ENCODE measurements at places on chromosomes 5 and 9.
A peak's percentile ranks its signal among the peaks of the same experiment; 100 is the strongest.

- DNase-seq, result no peak
Observed at GRCh38 chr9:137421838-137422603, 941 bp downstream of the EXD3 start.

DNA sequence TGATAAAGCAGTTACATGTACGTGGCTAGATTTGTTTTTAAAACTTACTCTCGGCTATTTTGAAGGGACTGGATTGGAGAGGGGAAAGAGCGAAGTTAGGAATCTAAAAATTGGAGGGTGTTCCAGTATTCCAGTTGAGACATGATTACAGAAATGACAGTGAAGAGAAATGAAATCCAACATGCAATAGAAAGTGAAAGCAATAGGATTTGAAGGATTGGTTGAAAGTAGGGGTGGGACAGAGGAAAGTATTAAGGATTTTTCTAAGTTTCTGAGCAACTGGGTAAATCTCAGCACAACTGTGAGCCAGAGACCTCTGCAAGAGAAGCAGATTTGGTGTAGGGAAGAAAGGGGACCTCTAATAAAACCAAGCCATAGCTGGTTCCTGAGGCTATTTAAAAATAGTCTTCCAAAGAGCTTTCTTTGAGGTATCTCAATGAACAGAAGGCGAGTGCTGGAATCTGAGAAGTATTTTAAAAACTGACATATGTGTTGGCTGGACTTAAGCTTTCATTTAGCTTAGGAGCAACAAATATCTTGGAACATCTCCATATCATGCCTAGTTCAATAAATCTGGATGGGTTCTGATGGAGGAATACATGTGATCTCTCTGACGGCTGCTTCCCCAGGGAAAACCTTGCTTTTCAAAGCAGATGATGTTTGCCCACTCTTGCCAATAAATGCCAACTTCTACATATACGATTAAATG lies 110.4 kb upstream of the IFNK start:
- DNase-seq, result no peak

DNA sequence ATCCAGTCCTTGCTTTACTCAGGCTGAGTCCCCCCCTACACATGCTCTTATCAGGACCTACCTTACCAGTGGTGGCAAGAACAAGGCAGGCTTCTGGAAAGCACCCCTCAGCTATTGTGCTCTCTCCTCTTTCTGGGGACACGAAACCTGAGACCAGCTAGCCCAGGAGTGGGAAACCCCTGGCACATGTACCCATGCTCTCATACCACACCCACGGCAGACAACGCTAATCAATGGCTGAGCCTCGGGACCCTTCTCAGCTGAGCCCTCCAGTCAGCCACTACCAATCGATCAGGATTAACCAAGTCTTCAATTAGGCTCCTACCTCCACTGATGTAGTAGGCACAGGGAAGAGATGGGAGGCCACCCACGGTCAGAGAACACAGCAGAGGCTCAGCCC lies 65.1 kb downstream of the VAV2 start:
- no peak for DNase-seq

DNA sequence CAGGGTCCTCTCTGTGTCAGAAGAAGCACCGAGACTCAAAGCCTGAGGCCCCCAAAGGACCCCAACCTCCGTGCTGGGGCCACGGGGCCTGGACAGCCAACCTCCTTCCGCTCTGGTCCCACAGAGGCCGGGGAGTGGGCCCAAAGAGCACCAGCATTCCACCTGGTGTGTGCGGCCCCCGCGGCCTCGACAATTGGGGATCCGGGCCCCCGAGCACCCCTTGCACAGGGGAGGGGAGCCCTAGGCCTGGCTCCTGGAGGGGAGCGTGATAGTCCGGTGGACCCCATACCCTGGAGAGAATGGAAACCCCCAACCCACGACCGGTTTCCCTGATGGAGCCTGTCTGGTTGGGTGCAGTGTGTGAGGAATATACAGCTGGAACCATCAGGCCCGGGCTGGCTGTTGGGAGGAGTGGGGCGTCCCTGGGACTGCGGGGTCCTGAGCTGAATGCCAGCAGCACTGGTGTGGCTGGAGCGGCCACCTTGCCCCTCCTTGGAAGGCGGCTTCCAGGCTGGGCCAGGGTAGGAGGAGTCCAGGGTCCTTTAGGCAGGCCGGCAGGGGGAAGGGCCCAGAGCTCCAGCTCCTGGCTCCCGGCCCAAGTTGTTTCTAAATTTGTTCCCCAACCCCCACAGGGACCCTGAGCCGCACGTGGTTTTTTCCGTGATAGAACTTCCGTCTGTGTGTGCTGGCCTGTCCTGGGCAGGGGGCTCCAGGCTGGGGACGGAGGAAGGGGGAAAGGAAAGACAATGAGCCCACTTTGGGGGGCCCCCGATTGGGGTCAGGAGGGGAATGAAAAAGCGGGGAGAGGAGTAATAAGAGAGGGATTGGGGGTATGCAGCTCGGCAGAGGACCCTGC lies 825 bp upstream of the TOR4A start:
- peak; percentile 59 for DNase-seq

DNA sequence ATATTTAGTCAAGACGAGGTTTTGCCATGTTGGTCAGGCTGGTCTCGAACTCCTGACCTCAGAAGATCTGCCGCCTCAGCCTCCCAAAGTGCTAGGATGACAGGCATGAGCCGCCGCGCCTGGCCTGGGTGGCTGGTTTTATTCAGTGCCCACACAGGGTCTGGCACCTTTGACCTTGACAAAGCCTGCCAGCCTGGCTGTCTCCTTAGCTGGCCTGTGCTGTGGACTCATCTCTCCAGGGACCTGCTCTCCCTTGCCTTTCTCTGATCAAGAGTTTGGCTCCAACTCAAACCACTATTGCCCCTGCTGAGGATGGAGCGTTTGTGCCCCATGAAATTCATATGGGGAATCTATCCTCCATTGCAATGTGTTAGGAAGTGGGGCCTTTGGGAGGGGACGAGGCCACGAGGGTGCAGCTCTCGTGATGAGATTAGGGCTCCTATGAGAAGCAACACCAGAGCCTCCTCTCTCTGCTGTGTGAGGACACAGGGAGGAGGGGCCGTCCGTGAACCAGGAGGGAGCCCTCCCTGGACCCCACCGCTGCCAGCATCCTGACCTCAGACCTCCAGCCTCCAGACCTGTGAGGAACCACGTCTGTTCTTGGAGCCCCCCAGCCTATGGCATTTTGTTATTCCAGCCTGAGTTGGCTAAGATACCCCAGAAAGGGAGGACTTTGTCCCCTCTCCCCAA lies 45.0 kb downstream of the MRPL36 start:
- DNase-seq, result no peak

DNA sequence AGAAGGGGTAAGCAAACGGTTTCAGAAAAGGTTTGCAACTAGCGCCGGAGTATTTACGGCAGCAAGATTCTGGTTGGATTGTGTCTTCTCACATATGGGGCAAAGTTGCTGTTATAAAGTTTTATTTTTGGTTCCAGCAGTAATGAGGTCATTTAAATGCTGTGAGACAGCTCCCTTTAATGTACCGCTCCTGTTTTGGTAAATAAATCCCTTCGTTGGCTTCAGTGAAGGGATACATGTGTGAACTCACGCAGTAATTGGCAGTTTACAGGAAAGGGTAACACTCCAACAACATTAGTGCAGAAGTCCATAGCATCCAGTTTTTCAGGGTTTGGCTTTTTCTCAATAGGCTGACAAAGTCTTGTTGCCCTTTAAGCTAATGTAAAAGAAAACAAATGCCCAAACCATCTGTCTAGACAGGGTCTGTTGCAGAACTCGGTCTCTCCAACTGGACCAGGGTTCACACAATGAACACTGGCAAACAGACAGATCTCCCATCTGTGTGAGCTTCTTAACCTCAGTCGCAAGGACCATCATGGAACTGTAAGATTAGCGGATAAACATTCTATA lies 184.0 kb downstream of the GOLPH3 start:
- DNase-seq, result no peak

DNA sequence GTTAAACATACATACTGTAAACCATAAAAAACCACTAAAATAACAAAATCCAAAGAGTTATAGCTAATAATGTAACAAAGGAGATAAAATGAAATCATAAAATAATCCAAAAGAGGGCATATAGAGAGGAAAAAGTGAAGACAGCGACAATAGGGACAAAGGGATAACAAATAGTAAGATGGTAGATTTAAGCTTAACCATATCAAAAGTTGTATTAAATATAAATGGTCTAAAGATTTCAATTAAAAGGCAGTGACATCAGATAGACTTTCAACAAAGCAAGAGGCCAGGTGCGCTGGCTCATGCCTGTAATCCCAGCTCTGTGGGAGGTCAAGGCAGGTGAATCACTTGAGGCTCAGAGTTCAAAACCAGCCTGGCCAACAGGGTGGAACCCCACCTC lies 54.7 kb upstream of the SREK1 start:
- no peak for DNase-seq
